ENCODE measurements at places on chromosomes 6 and 20.

GRCh38 chr6:89221971-89222711, 5.0 kb upstream of the GABRR1 start:
- no peak for DNase-seq

DNA sequence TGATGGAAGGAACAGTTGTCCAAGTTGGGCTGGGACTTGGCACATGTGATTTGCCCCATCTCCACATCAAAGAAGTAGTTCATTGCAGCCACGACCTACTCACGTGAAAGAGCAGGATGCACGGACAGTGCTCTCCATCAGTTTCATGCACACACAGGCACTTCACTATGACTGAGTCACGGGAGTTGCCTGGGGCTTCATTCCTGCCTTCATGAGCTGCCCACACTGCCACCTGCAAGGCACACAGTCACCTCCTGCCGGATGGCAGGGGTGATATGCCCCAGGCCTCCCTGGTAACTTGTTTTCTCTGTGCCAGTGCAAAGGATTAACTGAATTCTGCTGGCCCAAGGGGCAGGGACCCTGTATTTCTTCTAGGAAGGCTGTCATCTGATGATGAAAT, 22.8 kb downstream of the CST5 start:
- DNase-seq, result no peak

GRCh38 chr6:43185391-43185985, 3.5 kb downstream of the CUL9 start:
- DNase-seq, result no peak

GRCh38 chr6:62150048-62150663, 135.9 kb downstream of the KHDRBS2 start:
- DNase-seq, result peak; percentile 25

- no peak for DNase-seq
Observed at GRCh38 chr6:157600807-157601206, 219.8 kb downstream of the ZDHHC14 start.

DNA sequence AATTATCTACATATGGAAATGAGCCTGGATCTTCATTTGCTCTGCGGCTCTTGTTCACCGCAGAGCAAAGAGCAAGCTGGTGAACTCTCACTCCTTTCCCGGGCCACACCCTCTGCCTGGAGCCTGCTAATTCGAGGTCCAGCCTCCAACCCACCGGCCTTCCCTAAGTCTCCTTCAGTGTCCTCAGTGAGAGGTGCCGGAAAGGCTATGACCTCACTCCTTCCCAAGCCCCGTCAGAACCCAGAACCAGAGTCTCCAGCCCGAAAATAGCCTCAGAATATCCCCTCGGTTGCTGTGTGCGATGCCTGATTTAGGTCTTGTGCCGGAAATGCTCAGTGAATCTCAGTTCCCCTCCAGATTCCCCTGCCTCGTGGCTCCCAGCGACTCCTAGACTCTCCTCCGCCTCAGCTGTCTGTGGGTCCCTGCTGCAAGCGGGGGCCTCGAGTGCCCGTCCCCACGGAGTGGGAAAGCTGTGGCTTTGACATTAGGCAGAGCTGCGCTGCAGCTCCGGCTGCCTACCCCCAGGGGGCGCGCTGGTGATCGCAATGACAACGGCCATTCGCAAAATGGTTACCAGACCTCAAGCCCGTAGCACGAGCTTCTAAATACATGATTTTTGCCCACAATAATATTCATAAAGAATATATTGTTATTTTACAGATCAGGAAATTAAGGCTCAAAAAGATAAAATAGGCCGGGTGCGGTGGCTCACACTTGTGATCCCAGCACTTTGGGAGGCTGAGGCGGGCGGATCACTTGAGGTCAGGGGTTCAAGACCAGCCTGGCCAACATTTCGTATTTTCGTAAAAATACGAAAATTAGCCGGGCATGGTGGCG, 4.1 kb upstream of the BNIP5 start:
- peak; percentile 45 for DNase-seq

DNA sequence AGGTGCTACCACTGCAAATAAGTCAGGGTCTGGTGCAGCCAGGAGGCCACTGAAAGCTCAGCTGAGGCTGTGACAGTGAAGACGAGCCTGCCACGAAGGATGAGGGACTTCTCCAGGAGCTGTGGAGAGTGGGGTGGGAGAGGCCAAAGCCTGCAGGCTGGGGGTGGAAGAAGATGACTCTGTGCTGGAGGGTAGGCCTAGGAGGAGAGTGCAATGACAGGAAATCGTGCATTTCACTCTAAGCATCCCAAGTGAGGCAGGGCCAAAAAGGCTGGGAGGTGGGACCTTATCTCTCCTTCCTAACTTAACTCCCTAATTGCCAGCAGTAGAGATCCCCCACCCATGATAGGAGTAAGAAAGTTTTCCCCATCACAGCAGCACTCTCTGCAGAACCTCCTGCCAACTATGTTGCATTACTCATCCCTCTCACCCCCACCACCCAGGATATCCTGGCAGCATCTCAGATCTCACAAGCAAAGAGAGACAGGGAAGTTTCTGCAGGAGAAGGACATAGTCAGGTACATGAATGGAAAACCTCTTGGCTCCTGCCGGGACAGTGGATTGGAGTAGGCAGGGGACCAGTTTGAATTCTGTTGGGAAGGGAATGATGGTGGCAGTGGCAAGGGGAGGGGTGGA, 466.2 kb downstream of the CDH26 start:
- no peak for DNase-seq

- DNase-seq, result no peak
Observed at GRCh38 chr6:6529275-6529674, 59.2 kb upstream of the LY86 start.

- DNase-seq, result no peak
Observed at GRCh38 chr6:134477991-134478635, 160.2 kb upstream of the SGK1 start.

DNA sequence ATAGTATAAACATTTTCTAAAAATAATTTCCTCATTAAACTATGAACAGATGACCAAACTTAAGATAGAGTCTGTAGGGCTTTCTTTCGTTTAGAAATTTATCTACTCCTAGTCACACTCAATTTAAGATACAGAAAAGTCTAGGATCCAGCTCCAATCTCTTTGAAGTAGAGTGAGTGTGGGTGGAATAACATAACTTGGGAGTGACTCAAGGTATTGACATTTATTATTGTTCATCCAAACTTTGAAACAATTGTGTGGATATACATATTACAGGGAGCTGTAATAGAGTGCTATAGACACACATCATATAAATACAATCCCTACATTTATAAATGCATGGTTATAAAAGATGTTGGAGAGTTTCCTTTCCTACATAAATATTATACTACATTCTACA, 715.2 kb upstream of the MANEA start:
- DNase-seq, result no peak

DNA sequence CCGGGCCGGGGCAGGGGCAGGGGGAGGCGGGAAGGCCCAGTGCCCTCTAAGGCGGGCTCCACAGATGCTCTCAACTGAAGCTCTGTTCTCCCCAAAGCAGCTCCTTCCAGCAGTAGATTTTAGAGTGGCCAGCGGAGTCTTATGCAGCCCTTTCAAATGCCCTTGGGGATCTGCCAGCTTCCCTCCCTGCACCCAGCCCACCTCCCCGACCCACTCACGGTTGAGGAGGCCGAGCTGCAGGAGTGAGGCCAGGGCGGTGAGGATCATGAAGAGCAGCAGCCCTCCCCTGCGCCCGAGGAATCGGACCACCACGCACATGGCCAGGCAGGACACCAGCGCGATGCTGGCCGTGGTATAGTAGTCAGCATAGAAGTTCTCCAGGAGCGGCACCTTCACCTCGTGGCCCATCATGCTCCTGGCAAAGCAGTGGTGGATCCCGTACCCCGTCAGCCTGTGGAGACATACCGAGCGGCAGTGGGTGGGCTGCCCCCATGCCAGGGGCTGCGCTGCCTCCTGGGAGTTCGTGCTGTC, 28.0 kb downstream of the PSMG4 start:
- DNase-seq, result no peak

- DNase-seq, result no peak
Observed at GRCh38 chr6:111591901-111592461, 13.7 kb downstream of the TRAF3IP2 start.

- no peak for DNase-seq
Observed at GRCh38 chr6:53042112-53042511, 23.1 kb upstream of the FBXO9 start.

GRCh38 chr6:124487623-124488431, 474.4 kb upstream of the RNF217 start:
- DNase-seq, result no peak

DNA sequence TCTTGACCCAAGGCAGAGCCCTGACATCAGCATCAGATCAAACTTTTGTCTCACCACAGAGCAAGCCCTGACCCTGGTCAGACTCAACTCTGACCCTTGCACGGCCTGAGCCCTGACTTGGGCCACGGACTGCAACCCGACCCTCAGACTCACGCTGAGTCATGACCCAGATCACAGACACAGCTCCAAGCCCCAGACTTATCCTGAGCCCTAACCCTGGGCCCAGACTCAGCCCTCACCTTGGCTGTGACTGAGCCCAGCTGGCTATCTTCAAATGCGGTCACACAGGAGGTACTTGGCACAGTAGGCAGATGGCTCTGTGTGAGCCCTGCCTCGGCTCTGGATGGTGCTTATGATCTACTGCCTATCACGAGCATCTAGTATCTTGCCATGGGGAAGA, 602.3 kb downstream of the PTPRT start:
- no peak for DNase-seq

GRCh38 chr6:88403486-88403885, 237.3 kb upstream of the CNR1 start:
- no peak for DNase-seq

DNA sequence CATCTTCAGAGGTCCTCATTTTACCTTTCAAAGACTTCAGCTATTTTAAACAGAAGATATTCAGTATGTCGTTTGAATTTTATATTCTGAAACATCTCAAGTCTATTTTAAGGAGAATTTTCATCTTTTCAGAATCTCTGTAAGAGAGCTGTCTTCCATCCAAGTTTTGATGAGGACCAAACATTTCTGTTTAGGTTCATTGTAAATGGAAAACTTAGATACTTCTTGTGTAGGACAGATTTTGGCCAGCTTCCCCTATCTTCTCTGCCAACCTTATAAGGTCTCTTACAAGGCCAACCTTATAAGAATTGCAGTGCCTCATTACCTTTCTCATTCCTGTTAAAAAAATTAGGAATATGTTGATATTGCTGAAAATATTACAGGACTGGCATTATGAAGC, 88.1 kb downstream of the AKAP7 start:
- DNase-seq, result no peak

- DNase-seq, result no peak
Observed at GRCh38 chr6:35895560-35895959, 25.3 kb downstream of the SRPK1 start.

DNA sequence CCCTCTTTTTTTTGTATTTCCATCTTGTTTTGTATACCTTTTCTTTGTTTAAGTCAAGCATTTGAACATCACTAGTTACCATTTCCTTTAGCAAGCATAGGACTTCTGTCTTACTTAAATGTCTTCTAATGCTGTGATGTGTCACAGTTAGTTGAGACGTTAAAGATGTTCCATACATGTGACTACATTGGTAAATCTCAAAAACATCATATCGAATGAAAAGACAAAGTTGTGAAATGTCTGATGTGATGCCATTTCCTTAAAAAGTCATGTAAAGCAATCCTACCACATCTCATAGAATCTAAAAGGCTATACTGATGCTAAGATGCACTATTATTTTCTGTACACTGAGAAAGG, 26.8 kb downstream of the SLC16A10 start:
- no peak for DNase-seq

- no peak for DNase-seq
Observed at GRCh38 chr6:162964488-162965140, 236.8 kb downstream of the PACRG start.

DNA sequence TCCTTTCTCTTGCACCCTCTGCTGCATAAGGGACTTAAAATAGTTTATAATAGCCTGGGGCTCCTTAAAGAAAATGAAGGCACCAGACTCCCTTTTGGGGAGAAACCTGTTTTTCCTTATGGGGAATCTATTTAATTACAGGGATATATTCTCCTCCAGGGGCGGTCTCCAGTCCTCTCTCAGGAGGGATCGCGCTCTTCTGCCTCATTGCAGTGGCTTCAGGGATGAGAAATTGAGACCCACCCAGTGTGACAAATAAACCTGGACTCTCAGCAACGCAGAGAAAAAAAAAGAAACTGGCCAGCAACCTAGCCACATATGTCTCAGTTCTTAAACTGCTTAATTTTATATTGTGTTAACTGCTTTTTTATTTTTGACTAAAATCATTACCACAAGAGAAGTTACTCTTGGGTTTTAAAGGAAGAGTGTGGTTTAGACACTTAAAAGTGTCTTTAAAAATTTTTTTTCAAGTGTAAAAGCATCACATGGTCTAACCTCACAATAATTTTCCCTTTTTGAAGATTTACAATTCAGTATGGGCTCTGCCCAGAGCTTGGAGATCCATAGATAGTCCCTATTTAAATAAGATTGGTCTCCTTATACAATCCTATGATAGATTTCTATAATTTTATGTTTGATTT, 11.7 kb upstream of the GOPC start:
- DNase-seq, result no peak

DNA sequence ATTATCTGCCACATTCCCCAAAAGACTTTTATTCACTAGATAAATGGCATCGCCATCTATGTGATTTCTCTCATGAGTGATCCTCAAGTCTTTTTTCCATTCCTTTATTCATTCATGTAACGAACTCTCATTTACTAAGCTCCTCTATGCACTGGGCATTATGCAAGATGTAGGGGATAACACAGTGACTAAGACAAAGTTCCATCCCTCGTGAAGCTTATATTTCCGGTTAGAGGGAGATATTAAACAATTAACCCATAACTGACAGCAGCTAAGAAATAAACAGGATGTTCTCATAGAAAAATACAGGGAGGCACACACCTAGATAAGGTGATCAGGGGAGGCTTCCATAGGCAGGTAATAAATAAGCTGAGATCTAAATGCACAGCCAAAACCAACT, 17.2 kb upstream of the PREX1 start:
- no peak for DNase-seq

GRCh38 chr20:40953416-40953815, 75.2 kb upstream of the TOP1 start:
- no peak for DNase-seq

DNA sequence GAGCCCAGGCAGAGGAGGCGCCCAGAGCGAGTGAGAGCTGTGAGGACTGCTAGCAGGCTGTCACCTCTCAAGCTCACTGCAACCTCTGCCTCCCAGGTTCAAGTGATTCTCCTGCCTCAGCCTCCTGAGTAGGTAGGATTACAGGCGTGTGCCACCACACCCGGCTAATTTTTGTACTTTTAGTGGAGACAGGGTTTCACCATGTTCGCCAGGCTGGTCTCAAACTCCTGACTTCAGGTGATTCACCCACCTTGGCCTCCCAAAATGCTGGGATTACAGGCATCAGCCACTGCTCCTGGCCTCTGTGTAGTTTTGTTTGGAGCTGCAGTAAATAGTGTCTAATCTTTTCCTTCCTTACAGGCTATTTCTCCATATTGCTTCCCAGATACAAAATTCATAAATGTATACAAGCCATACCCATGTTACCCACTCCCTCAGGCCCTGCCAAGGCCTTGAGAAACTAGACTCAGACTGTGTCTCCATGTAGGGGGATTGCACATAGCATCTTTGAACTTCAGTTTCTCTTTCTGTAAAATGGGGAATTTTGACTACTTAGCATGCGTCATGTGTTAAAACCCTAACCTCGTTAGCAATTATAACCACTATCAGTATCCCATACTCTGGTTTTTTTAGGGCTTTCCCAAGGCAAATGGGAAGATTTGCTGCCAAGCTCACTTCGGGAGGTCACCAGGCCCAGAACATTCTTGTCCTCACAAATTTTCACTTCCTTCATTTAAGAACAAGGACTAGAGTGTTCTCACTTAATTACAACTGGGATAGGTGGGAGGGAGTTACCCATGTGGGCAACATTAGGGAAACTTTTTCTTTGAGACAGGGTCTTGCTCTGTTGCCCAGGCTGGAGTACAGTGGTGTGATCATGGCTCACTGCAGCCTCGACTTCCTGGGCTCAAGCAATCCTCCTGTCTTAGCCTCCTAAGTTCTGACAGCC, 67.3 kb upstream of the DDR1 start:
- DNase-seq, result no peak

Data from NCI-H510A treated with DMSO at 0.1 percent for 48 hours (cell line).